ENCODE measurements at places on chromosomes 6 and 20. TPM values are rescaled to one million over a fixed set of nuclear protein-coding genes. Genes with fewer than 3 reads are reported as not detected.

CASS4 gene
- polyA plus RNA-seq = 29.6 TPM

TRIM31 gene
- polyA plus RNA-seq = not detected

KCNK15 gene
- not detected for polyA plus RNA-seq

TCP11 gene
- 0.30 TPM for polyA plus RNA-seq

TP53INP2 gene
- polyA plus RNA-seq = 6.8 TPM

RSPO3 gene
- polyA plus RNA-seq = not detected

BPIFB1 gene
- polyA plus RNA-seq = not detected

ADGB gene
- polyA plus RNA-seq = not detected

DNA sequence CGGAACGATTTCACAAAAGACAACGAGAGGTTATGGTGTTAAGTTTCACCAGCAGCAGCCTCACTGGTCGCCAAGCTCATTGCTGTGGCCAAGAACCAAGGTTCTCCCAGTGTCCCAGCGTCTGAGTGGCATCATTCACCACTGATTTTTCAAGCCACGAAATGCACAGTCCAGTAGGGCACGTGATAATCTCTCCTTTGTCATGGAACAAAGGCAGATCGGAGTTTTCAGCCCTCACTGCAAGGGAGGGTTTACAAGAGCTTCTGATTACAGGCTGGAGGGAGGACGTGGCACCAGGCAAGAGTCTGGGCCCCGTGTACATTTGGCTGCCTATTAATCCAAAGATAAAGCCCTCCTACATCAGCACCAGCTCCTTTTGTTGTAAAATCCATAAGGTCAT, 2.0 kb downstream of the CD24 start:
- DNase-seq = no peak

- DNase-seq = no peak
Measured at GRCh38 chr6:45880159-45880558, 135.5 kb downstream of the CLIC5 start.

GRCh38 chr20:45060294-45060693, 40.6 kb downstream of the KCNS1 start:
- no peak for DNase-seq

- no peak for DNase-seq
Measured at GRCh38 chr6:96826865-96827264, 10.4 kb downstream of the GPR63 start.

GRCh38 chr6:70257768-70258273, 45.1 kb downstream of the COL9A1 start:
- DNase-seq = no peak

GRCh38 chr20:3014662-3015061, 28.8 kb upstream of the GNRH2 start:
- DNase-seq = peak; percentile 5

GRCh38 chr6:62474793-62475192, 188.8 kb upstream of the KHDRBS2 start:
- DNase-seq = no peak

- DNase-seq = no peak
Measured at GRCh38 chr6:63935732-63936131, 300.1 kb downstream of the PHF3 start.

DNA sequence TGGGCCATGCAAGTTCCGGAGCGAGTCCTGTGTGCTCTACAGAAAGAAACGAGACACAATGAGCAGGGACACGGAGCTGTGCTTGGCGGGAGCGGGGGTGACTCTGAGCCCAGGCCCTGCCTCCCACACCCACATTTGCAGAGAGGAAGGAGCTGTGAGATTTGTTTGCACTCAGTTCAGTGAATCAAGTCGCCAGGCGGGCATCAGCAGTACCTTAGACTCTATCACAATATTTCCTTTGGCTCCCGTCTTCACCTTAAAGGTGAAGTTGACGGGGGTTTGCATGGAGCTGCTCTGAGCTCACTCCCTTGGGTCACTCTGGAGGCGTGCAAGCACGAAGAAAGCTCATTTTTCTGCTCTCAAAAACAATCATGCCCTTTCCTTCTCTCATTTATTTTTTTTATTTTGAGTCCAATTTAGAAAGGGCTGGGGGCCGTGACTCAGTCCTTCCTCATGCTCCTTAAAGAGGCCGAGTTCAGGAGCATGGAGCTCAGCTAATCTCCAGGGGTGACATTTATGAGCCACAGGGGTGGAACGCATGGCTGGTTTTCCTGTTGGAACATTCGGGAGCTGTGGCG, 188.2 kb downstream of the NFATC2 start:
- DNase-seq = peak; percentile 85

GRCh38 chr6:4435981-4436445, 300.6 kb upstream of the ECI2 start:
- no peak for DNase-seq
